Umbilical cord (tissue), 2 donors: ENCODE measurements at places on chromosomes 4 and X.

GRCh38 chr4:100933628-100934027 is 413.7 kb downstream of the PPP3CA start:
- DNase-seq = no peak

- no peak for DNase-seq
Measured at GRCh38 chrX:77935886-77936285, 25.4 kb downstream of the ATP7A start.

DNA sequence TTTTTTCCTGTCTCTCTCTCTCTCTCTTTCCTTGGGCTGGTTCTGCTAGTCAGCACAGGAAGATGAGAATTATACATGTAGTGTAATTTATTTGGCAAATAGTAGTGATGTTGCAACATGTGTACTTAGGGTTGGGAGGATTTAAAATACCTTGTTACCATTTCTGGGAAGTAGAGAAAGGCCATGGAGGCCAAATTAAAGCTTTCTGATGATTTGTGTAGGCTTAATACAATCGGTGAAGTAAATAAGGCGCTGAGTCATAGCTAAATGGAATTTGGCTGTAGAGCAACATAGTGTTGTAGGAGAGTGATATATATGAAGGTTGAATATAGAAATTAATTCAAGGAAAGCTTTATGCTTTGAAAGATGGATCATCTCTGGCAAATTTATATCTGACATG is 295.3 kb downstream of the GRID2 start:
- no peak for DNase-seq

DNA sequence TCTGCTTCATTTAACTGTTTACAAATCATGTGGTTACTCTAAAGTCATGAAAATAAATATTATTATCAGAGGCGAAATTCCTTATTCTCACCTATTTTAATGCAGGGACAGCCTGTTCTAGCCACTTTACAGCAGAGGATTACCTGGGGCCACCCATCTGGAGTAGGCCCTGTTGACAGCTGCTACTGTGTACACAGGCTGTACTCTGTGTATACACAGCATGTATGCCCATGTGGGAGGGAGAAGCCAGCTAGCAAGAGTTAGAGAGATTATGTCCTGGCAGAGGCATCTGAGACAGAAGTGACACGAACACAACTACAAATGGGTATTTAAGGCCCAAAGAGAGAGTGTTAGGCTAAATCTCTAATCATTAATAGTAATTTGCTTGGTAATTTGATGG is 62.1 kb downstream of the GPRIN3 start:
- no peak for DNase-seq

DNA sequence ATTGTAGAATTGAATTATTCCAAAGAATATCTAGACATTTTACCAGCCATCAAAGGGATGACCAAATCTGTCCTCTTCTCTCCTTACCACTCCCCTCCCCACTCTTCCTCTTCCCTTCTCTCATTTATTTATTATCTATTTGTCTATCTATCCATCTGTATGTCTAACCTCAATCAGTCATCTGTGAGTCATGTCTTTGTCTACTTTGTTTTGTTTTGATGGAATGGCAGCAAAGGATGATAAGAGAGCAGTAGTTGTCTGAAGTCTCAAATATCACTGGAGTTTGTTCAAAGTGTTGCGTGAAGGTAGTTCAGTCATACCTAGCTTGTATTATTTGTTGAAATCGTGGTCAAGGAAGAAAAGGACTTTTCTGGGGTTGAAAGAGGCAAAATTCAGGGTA is 34.7 kb upstream of the PGRMC2 start:
- DNase-seq = no peak

DNA sequence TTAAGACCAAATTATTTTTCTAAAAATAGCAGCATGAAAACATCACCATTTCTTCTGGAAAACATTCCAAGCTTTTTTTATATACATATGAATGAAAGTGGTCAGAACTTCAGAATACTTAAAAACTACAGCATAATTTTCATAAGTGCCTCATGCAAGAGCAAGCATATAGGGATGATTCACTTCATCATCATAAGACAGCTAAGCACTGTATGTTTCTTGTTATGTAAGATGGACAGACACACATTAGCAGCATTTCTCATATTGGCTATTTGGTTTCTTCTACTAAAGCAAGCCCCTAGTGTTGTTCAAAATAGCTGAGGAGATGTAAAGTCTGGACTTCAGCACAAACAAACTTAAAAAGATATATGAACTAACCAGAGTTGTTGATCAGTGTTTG is 213.1 kb upstream of the NOCT start:
- DNase-seq = no peak

- no peak for DNase-seq
Measured at GRCh38 chr4:82501154-82501442, 60.7 kb downstream of the TMEM150C start.

GRCh38 chr4:110865611-110866259 is 242.9 kb upstream of the PITX2 start:
- DNase-seq = no peak

DNA sequence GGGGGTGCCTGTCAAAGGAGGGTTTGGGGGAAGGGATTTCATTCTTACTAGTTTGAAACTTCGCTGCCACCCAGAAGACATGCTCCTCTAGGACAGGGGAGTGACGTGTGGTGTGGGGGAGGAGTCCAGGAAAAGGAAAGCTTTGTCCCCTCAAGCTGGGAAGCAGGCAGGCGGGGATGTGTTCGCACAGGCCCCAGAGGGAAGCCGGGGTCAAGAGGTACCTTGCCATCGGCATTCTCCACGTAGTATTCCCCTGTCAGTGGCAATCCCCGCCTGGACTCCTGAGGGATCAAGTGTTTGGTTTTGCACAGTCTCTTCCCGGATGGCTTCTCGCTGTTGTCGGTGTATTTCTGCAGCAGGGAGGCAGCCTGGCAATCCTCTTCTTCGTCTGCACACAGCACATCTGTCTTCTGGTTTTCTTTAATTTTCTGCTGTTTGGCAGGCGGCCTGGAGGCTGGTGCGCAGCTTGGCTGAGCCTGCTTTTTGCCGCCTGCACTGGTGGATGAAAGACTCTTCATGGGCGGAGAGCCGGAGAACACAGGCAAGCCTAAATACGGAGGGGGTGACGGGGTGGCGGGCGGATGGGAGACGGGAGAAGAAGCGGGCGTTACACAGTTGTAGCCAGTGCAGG is 35.1 kb downstream of the BCOR start:
- DNase-seq = peak; percentile 84

DNA sequence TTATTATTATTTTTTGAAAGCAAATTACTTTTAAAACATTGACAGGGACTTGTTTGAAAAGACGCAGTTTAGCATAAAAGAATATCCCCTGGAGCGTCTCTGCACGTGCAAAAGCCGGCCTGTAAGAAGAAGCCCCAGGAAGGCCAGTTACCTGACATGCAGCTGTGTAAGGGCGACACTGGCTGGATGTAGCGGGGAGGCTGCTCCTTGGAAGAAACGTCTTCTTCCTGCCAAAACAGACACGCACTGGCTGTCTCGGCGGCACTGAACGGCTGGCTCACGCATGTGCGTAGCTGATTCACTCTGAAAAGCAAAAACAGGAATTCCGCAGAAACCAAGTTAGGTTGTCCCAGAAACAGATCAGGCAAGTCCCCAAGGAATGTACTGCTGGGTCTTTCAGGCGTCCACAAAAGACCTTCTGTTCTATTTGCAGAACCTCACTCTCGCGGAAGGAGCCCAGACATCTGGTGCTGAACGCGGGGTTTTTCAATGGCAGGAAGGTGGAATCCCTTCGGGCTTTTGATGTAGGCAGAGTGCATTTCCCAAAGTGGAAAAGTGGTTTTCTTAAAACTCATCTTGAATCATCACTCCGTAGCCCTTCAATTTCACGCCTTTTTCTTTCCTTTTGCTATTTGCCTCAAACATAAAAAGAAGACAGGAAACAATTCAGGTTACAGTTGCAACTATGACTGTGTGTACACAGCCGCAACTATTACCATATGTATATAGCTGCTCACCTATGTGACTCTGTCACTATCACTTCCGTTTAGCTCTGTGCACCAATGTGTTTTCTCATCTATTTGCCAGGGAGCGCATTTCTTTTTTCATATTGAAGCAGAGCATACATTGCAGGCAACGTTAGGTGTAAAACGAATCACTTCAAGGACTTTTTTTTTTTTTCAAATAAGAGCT is 38.1 kb upstream of the ARSH start:
- DNase-seq = peak; percentile 35

GRCh38 chr4:158722291-158722916 is 792 bp downstream of the PPID start:
- DNase-seq = peak; percentile 45

- DNase-seq = peak; percentile 69
Measured at GRCh38 chrX:109840585-109840984, 107.5 kb upstream of the ACSL4 start.

- no peak for DNase-seq
Measured at GRCh38 chrX:38117485-38117884, 103.2 kb downstream of the SRPX start.

DNA sequence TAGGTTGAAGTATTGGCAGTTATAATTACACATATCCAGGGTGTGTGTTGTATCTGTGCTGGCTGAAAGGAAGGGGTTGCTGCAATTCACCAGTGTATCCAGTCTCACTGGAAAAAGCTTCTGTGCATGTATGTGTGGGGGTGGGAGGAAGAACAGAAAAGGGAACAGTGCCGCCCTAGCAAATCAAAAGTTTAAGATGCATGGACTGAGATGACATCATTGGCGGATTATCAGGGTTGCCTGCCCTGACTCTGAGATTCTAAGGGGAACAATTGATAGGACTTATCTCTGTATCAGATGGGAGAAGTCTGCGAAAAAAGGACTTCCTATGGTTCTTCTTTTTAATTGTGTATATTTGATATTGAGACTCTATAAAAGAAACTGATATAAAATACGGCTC is 3.5 kb downstream of the SLC25A43 start:
- no peak for DNase-seq

GRCh38 chrX:130125091-130125874 is 15.0 kb upstream of the ELF4 start:
- peak; percentile 88 for DNase-seq

DNA sequence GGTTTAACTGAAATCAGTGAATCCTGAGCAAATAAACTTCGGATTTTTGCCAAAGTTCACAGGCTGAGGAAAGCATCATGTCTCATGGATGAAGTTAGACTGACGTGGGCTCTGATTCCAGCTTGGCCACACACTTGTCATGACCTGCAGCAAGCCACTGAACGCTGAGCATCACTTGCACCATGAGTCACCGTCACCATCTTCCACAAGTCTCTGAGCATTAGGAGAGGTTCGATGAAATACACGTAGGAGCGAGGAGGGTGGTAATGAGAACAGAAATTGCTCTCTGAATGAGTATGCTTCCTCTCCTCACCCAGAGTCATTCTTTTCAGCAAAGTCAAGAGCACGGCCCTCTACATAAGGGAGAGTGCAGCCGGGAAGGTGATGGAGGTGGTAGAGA is 3.8 kb upstream of the TRIML2 start:
- DNase-seq = no peak

DNA sequence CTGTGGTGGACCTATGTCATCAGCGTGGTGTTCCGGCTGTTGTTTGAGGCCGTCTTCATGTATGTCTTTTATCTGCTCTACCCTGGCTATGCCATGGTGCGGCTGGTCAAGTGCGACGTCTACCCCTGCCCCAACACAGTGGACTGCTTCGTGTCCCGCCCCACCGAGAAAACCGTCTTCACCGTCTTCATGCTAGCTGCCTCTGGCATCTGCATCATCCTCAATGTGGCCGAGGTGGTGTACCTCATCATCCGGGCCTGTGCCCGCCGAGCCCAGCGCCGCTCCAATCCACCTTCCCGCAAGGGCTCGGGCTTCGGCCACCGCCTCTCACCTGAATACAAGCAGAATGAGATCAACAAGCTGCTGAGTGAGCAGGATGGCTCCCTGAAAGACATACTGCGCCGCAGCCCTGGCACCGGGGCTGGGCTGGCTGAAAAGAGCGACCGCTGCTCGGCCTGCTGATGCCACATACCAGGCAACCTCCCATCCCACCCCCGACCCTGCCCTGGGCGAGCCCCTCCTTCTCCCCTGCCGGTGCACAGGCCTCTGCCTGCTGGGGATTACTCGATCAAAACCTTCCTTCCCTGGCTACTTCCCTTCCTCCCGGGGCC is 1.2 kb downstream of the GJB1 start:
- DNase-seq = no peak

DNA sequence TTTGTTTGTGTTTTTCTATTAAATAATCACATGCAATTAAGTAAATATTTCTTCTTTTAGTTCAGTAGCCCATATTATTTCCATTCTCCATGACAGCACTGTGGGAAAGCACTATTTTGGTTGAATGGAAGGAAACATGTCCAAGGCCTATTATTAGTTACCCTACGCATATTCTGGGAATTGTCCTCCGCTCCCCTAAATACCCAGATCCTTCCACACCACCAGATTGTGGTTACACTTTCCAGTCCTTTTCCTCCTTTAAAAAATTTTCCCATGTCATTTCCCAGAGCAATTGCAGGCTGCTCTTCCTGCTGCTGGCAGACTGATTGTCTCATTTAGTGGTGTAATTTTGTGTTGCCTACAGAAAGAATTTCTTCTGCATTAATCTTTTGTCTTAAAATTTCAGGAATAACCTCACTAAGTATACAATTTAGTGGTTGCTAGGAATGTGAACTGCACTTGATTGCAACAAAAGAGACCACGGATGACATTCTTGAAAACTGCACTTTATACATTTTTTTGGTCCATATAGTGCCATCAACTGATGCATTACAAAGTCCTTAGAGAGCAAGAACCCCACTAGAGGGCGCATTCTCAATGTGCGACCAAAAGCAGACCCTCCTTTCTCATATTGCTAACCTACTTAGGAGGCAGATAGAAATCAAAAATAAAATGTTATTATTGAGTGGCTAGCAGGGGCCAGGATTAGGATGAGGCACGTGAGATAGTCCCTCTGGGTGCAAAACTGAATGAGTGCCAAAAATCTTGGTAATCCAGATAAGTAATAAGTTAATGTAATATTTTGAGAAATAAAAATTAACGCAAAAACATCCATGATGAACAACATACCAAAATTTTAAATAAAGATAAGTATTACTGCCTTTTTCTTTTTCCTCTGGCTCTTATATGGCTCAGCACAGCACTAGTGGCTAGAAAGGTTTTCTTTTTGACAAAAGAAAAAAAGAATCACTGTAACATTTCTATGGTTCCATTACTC is 98.8 kb upstream of the IQCM start:
- DNase-seq = peak; percentile 51

GRCh38 chrX:150913511-150913910 is 15.0 kb upstream of the CD99L2 start:
- no peak for DNase-seq

GRCh38 chr4:144645102-144645630 is 790 bp upstream of the HHIP start:
- DNase-seq = peak; percentile 41

DNA sequence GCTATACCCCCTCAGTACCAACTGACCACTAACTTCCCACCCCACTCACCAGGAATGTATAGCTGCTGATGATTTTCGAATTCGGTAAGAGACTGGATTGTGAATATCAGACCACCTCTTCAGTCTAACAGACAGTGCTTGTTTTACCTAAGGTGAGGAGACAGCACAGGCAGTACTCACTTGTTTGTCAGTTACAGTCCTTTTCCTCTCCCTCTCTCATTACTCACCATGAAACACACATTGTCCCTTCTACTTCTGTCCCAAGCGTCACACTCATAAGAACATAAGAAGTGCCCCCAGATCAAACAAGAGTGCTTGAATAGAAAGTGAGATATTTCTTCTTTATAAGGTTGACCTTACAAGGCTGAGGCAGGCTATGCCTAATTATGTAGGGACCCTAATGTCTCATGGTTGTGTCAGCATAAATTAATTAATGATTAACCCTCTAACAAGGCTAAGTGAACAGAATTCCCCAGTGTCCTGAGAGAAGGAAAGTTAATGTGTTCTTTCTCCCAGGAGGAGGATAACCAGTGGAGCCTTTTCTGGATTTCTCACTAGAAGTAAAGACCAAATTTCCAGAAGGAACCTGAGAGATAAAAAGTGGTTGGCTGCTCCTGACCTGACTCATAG is 32.2 kb downstream of the ZCCHC12 start:
- DNase-seq = no peak
